ENCODE measurements at places on chromosomes 6 and 20.
A peak's percentile ranks its signal among the peaks of the same experiment; 100 is the strongest.

- no peak for DNase-seq
Measured at GRCh38 chr6:10692965-10693538, 1.4 kb downstream of the C6orf52 start.

- peak; percentile 11 for DNase-seq
Measured at GRCh38 chr6:12504325-12504966, 212.1 kb upstream of the PHACTR1 start.

DNA sequence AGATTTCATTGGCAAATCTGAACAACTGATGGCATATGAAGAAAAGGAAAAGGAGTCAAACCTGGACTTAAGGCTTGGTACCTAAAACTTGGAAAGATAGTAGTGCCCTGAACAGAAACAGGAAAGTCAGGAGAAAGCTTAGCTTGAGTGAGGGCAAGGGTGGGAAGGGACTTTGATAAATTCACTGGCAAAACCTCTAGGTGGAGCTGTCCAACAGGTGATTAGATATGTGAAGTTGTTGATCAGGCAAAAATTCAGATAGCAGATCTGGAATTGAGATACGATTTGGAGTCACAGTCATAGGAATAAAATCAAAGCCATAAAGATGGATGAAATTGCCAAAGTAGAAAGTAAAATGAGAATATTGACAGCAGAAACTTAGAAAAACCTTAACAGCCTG is 16.1 kb upstream of the ZNF292 start:
- peak; percentile 76 for DNase-seq

GRCh38 chr20:11130554-11131166 is 456.9 kb upstream of the JAG1 start:
- no peak for DNase-seq

- DNase-seq, result no peak
Measured at GRCh38 chr6:43276577-43277305, 21.3 kb upstream of the SLC22A7 start.

- no peak for DNase-seq
Measured at GRCh38 chr6:169185692-169186485, 67.8 kb downstream of the THBS2 start.

DNA sequence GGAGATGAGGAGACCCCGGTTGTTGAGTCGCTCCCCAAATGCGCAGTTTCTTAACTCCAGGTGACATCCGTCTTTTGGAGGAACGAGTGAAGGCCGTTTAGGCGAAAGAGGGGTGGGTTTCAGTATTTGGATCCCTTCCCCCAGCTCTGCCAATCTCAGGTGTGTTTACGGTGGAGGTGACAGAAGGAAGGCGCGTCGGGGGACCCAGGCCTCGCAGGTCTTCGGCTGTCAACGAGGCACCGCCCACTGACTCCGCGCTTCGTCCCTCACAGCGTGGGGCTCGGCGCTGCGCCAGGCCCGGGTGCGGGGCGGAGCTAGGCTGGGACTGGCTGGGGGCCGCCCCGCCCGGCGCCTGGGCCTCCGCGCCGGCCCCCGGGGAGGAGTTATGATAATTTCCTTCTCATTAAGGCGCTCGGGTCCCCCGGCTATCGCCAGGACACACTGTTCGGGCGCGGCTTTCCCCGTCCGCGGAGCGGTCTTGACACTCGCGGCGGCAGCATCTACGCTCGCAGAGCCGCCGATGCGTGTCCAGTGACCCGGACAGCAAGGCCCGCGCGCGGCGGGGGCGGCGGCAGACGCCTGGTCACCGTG is at the start of gene TFAP2C:
TFAP2C (plus strand) TSS at position 434 of the 591 bp plus-strand sequence. CDS start 239 bp downstream, outside the sequence.
- no peak for DNase-seq

DNA sequence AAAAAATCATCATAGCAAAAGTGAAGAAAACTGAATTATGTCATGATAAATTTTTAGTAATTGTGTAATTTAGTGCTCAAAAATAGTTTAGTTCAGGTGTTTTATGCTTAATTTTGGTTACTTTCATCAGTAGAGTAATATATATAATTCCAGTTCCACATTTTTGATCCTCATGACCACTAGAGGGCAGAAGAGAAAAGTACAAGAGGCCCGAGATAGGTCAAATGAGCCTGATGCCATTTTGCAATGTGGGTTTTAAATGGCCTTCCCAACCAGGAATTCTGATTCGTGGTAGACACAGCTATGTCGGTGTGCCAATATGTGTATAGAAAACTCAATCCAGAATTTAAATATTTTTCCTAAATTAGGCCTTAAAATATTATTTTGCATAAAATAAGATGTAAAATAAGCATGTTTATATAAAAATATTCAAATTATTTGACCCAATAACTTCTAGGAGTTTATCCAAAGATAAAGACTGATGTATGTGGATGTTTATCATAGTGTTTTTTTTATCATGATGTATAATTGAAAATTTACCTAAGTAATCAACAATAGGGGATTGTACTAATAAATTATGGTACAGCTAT is 159.7 kb upstream of the RPS6KA2 start:
- peak; percentile 80 for DNase-seq

- DNase-seq, result no peak
Measured at GRCh38 chr20:60063048-60063451, 104.8 kb downstream of the CDH26 start.

- DNase-seq, result no peak
Measured at GRCh38 chr6:3484192-3484591, 27.3 kb upstream of the SLC22A23 start.

GRCh38 chr6:21998582-21998981 is 298.3 kb downstream of the PRL start:
- DNase-seq, result no peak

DNA sequence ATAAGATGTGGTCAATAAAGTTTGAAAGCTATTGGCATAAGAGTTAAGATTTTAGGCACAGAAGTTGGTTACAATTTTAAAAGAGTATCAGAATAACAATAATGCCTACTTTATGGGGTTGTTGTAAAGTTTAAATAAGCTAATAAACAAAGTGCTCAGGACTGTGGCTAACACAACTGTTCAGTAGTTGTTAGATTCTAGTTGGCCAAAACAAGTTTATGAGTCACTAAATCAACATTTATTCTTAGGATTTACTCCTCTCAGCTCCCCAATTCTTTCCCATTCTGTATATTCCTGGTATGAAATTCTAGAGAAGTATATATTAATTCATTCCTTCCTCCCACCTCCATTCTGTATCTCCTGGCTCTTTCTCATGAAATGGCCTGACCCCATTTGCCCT is 14.5 kb downstream of the RMND1 start:
- no peak for DNase-seq

DNA sequence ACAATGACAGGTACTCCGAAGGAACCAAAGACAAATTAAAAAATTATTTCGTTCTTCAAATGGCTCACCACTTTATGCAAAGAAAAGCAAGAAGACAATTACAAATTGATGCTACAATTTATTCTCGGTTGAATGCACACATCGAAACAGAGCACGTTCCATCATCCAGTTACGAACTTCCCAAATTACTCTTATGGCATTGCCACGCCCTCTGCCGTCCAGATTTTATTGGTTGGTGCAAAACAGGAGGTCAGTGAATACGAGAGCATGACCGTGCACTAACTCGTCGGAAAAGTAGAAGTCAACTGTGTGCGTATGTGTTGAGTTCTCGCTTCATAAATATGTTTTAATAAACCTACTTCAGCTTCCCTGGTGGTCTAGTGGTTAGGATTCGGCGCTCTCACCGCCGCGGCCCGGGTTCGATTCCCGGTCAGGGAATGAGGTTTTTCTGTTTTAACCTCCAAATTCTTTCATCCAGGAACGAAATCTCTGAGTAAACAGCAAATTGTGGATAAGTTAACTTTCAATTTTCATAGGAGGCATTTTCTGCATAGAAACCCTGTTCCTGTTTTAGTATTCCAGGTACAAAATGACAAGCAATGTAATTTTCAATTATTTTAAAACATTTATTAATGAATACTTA is 23.2 kb downstream of the ZNF311 start:
- peak; percentile 91 for DNase-seq

GRCh38 chr20:36549628-36549941 is 8.3 kb downstream of the MYL9 start:
- no peak for DNase-seq

- no peak for DNase-seq
Measured at GRCh38 chr6:36343109-36343680, 6.5 kb upstream of the BNIP5 start.

- no peak for DNase-seq
Measured at GRCh38 chr6:40997234-40997957, 41.6 kb downstream of the UNC5CL start.

- DNase-seq, result no peak
Measured at GRCh38 chr6:143348531-143348930, 102.0 kb downstream of the ADAT2 start.

GRCh38 chr6:21887231-21888185 is 294.0 kb downstream of the SOX4 start:
- no peak for DNase-seq

GRCh38 chr6:31385041-31385440 is 18.4 kb upstream of the MICA start:
- DNase-seq, result no peak

GRCh38 chr20:59160389-59161115 is 3.1 kb upstream of the ZNF831 start:
- DNase-seq, result no peak
